Activated T-helper 1 cell treated with Interleukin-2 at 50 U/mL for 16 hours (primary cell): ENCODE measurements at places on chromosomes 5 and 9.

GRCh38 chr5:141524604-141525597 lies 36.0 kb downstream of the PCDHGC5 start:
- DNase-seq, result peak; percentile 15

GRCh38 chr9:109499631-109500410 lies 1.7 kb upstream of the PTPN3 start:
- DNase-seq, result no peak

DNA sequence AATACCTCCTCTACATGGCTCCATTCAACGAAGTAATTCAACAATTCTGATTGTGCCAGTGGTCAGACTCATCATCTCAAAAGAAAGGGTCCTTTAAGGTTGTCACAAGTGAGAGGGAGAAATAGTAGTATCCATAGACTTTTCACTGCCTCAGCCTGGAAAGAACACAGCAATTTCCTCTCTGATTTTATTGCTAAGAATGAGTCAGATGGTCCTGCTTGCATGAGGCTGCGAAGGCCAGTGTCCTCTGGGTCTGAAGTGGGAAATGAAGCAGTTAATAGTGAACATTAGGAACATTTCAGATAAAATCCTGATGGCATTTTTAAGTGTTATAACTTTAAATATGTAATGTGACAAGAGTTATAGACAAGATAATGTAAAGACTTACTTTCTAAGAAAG lies 979.0 kb downstream of the EFNA5 start:
- no peak for DNase-seq

- DNase-seq, result no peak
These were observed 26.9 kb downstream of the SPEF2 start for GRCh38 chr5:35644543-35644942.

DNA sequence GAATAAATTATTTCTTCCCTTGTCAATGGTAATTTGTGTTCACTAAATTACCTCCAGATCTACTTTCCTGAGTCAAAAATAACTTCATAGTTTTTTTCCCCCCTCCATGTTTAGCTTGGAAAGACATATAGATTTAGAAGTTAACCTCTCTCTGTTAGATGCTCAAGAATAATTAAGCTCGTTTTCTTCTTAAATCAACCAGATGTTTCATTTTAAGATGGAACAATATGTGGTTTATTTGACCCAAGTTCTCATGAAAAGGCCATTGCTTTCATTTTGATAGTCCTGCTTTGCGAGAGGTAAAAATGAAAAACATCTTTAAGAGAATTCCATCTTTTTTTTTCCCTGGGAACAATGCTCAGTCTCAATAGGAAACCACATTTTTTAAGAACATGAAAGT lies 27.7 kb upstream of the GAS1 start:
- no peak for DNase-seq

DNA sequence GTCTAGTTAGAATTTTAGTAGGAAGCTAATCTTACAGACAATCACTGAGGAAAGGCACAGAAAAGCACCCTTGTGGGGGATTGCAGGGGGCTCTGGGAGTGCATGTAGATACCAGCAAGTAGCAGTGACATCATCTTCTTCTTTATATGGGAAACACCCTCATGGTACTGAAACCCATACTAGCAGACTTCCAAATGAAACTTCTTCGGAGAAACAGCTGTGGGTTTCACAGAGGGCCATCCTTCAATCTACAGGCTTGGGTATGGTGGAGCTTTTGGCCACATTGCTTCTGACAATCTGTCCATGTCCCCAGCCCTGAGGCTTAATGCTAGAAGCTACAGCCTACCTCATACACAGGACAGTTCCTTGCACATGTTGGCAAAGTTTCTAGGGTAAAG lies 165.2 kb upstream of the NFIB start:
- DNase-seq, result no peak

- no peak for DNase-seq
These were observed 49.2 kb upstream of the KCNN2 start for GRCh38 chr5:114312658-114313057.

DNA sequence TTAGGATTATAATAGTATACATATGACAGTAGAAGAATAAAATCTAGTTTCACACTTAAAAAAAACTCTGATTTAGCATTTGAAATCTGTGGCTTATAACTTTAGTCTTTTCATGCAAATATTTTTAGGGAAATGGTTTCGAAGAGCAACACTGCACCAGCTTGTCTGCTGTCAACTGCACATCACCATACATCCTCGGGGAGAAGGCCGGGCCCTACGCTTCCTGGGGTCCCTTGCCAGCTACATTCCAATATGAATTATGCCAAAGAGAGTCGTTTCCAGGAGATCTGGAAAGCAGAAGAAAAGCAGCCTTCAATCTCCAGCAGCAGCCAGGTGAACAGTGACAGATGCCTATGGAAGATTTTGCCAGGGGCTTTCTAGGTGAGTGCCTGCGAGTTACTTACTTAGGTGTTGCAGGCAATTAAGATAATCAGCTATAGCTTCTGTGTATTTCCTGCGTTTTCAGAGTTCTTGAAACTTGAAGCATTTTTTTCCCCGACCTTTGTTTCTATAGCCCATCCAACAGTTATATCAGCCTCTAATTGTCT lies 166.8 kb downstream of the TRPM3 start:
- no peak for DNase-seq
